ENCODE measurements at places on chromosomes 3 and 15. TPM values are rescaled to one million over a fixed set of nuclear protein-coding genes. Genes with fewer than 3 reads are reported as not detected.

The CXCR6 gene
- total RNA-seq: not detected

The CYP19A1 gene
- not detected for total RNA-seq

The PLAAT1 gene
- 25.2 TPM for total RNA-seq

The GOLGA8G gene
- total RNA-seq: not detected

The ARGFX gene
- 1.1 TPM for total RNA-seq

The TTLL13 gene
- total RNA-seq: not detected

The CCDC33 gene
- total RNA-seq: 1.2 TPM

The LMOD3 gene
- total RNA-seq: 1.0 TPM

DNA sequence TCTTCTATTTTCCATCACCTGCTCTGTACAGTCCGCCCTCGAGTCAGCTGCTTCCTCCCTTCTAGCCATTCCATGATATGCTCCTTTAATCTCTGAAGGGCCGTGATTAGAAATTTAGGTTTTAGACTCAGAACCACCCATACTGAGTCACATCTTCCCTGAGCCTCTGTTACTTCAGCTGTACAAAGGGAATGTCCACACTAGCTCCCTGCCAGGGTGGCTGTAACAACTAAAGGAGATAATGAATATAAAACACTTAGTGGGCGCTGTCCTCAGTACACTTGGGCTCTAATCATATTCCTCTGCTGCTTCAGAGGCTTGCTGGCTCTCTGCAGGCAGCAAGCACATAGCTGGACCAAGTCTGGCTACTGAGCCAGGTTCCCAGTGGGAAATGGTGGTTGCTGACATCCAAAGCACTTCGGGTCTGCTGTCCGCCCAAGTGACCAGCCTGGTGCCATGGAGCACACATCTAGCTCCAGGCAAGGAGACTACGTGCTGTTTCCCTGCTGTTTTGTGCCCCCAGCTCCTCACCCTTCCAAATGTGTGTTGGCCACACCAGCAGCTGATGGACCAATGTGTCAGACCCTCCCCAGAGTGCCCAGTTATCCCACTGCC lies 901 bp upstream of the CHST14 start:
- no peak for DNase-seq

GRCh38 chr3:172194702-172195406 lies 155.5 kb downstream of the FNDC3B start:
- peak; percentile 31 for DNase-seq

DNA sequence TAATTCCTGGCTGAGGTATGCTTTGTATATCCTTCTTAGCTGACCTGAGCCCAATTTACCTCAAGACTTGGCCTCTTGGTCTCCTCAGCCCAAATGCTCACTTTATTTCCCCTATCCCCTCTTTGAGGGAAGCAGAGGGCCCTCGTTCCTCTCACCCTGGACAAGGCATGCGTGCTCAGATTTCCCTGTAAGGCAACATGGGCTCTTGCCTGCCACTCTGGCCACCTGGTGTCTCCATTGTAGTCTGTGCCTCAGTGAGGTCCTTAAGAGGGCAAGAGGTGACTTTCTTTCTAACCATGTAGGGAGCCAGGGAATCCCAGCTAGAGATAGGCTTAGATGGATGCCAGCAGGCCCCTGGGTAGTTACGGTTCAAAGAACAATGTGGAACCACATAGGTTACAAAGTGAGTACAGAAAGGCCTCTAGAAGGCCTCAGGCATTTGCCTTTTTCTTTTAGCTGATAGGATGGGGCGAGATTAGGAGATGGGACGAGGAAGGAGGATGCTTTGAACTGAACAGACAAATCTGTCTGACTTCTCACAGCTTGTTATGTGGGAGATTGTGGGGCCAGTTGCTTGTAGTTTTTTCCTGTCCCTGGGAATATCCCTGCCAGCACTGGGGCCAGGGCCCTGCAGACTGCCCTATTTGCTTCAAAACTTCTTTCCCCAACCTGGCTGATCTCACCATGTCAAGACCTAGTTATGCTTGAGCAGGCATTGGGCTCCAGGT lies 1.1 kb upstream of the INTS14 start:
- peak; percentile 25 for DNase-seq

- DNase-seq: no peak
Measured at GRCh38 chr3:183460081-183461055, 31.9 kb upstream of the MCF2L2 start.

- DNase-seq: peak; percentile 57
Measured at GRCh38 chr15:74251131-74251811, 15.1 kb downstream of the CCDC33 start.

DNA sequence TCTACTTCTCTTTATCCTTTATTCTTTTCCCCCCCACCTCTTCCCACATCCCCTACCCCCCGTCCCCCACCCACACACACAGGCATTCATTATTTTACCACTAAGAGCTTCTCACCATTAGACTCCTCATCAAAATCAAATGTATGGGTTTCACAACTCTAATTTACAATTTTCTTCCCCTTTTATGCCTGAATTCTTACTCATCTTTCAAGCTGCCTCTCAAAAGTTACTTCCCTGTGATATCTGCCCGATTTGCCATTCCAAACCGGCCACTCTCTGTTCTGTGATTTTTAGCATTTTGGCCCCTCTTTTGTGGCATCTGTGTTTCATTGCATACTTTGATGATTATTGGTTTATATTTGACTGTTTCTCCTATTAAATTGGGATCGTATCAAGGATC lies 42.2 kb downstream of the SLC9A9 start:
- DNase-seq: no peak

DNA sequence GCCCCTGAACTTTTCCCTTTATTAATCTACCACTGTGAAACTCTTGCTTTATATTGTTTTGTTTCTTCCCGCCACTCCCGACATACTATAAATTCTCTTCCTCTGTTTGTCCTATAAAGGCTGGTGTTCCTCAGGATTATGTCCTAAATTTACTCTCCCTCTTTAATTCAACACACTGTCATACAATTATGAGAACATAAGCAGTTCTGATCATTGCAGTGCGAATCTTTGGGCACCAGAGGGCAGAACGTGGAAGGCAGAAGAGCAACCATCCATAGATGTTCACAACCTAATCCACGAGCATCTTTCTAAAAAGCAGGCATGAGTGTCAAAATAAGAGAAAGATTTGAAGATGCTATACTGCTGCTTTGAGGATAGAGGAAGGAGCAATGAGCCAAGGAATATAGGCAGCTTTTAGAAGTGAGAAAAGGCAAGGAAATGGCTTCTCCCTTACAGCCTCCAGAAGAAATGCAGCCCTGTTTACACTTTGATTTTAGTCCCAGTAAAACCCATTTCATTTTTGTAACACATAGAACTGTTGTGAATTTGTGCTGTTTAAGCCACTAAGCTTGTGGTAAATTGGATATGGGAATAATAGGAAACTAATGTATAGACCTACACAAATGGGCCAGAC lies 179.4 kb downstream of the GBE1 start:
- peak; percentile 52 for DNase-seq

GRCh38 chr3:137110392-137110996 lies 152.7 kb downstream of the IL20RB start:
- no peak for DNase-seq

DNA sequence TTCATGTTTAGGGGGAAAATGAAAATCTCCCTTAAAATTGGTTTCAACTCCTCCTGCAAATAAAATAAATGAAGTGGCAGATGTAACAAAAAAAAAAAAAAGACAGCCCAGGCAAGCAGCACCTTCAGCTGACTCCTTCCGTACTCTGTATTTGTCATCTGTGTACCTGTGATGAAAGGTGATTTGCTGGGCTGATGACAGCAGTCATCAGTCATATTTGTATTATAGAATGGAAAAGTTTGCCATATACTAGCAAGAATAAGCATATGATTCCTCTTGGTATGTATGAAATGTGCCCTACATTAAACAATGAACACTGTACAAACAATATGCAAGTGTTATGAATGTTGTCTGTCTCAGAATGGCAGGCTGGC lies 44.1 kb upstream of the WWTR1 start:
- no peak for DNase-seq

DNA sequence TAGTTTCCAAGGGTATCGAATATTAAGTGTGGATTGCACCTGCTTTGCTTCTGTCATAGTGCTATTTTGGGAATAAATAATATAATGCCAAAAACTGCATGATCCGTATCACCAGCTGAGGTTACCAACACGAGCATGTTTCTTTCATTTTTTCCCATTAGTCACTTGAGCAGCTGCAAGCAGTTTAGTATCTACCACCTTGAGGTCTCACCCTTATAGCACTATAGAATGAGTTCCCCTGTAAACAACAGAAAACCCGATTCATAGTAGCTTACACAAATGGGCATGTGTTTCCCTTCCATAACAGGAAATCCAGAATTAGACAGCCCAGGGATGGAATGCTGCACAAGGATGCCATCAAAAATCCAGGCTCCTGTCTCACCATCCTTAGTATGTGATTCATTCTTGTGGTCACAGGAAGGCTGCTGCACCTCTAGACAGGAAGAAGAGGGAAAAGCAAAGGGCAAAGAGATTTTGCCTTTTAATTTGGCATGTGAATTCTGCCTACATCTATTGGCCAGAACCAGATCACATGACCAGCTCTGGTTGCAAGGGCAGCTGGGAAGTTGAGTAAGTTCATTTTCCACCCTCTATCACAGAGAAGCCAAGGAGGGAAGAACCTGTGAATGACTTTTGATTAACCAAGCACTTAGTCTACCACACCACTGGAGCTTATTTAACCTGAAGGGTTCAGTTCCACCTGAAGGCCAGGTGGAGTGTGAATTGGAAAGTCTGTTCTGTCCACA lies 91.3 kb upstream of the SLC25A36 start:
- peak; percentile 65 for DNase-seq

- DNase-seq: no peak
Measured at GRCh38 chr3:158925021-158925420, 123.2 kb downstream of the MFSD1 start.

- no peak for DNase-seq
Measured at GRCh38 chr15:100669260-100669659, 66.9 kb downstream of the ASB7 start.

GRCh38 chr15:88695691-88696251 lies 57.0 kb downstream of the ISG20 start:
- DNase-seq: no peak

DNA sequence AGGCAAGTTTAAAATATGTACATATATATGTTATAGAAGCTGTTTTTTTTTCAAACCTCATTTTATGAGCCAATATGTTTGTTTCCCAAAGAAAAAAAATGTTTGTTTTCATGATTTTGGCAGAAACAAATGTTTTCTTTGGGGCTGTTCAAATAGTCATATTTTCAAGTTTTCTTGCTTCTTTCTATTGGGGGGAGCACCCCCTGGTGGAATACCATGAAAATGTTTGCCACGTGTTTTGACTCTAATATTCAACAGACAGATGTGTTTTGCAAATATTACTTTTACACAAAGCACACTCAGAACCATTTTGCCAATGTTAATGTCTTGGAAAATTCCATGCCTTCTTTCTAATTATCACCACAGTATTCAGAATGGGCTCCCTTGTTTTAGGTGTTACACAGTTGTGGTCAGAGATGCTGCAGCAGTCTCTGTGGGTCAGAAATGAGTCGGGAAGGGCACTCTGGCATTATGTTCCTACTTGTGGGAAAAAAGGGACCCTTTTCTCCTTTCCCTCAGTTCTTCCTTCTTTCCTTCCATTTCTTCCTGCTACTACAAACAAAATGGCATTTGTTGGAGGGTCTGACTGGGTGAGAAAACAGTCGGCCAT lies 817.0 kb downstream of the TUSC7 start:
- DNase-seq: no peak

DNA sequence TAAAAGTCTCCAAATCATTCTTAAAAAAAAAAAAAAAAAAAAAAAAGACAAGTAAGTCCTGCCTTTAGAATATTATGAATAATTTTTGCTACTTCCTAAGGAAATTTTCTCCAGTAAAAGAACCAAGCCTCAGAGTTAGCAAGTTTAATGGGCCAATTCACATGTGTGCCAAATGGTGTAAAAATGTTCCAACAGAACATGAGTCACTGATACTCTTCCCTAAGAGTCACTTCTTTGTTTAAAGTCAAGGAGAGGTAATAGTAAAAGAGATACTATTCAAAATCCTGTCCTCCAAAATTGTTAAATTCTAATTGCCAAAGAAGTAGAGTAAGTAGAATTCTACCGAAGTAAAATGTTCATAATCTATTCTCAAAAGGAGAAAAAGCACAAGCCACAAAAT lies 17.7 kb upstream of the CPA3 start:
- DNase-seq: no peak

GRCh38 chr15:59741274-59741906 lies 52.3 kb upstream of the BNIP2 start:
- peak; percentile 26 for DNase-seq

GRCh38 chr3:100516838-100517237 lies 24.4 kb downstream of the TMEM45A start:
- DNase-seq: no peak

GRCh38 chr3:17182166-17182565 lies 297.4 kb downstream of the PLCL2 start:
- DNase-seq: peak; percentile 39

GRCh38 chr15:77921664-77922063 lies 155.8 kb downstream of the TBC1D2B start:
- DNase-seq: no peak

DNA sequence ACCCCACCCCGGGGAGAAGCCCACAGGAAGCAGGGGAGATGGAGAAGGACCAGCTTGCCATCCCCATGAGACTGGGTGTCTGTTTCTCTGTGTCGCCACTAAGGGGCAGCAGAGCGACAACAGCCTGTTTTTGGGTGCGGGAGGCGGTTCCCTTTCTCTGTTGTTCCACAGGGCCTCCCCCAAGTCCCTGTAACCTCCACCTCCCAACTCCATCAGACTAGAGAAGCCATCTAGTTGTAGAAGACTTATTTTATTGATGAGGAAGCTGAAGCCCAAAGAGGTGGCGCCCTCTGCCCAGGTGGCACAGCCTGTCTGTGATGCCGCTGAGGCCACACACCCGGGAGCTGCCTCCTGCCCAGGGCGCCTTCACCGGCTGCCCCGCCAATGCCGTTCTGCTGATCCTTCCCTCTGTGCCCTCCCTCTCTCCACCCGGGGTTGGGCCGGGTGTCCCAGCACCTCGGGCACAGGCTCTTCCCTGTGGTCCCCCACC lies 3.9 kb upstream of the CCDC9B start:
- DNase-seq: peak; percentile 83

- DNase-seq: no peak
Measured at GRCh38 chr3:21624524-21624923, 126.5 kb downstream of the ZNF385D start.
